NCI-H1092 (cell line): ENCODE measurements at places on chromosomes 2 and 18.

DNA sequence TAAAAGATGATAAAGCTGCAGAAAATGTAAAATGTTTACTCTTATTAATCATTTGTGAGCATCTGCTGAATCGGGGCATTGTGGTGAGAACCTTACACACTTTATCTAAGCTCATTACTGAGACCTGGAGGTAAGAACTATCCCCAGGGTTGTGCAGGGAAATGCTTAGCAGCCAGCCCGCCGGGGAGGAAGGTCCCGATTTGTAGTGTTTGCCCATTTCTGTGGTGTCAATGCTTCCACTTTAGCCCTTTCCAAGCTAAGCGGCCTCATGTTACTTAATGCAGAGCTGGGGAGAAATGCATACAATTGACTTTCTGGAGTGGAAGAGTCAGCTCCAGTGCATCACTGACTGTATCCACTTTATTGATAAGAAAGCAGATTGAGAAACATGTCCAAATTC, 20.8 kb upstream of the KCNK3 start:
- no peak for DNase-seq

DNA sequence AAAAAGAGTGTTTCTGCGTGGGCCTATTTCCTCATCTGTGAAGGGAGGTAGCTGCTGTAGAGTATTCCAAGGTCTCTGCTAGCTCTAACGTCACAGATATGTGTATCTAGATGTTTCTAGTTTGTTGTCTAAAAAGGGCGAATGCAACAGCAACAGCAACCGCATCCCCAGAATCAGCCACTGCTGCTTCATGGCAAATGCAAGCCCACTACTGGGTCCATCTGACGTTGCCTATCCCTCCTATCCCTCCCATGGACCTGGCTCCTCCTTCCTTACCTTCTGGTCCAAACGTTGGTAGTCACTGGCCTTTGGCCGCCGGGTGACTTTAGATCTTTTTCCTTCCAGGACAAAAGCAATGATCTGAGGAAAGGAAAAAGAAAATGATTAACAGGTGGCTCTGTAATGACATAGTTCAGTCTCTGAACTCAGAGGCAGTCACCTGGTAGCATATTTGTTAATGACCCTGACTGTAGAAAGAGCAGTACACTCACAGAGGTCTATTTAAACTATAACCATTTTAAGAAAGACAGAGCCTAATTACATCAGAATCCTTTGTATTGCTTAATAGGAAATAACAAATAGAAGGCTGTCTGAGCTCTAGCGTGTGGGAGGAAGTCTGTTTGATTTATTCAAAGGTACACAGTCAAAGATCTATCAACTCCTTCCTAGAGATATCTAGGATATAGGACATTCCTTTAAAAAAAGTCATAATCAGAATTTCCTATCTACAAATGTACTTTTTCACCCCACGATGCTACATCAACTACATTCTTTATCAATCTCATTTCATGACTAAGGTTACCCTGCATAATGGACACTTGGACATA, 2.9 kb downstream of the TGOLN2 start:
- no peak for DNase-seq

DNA sequence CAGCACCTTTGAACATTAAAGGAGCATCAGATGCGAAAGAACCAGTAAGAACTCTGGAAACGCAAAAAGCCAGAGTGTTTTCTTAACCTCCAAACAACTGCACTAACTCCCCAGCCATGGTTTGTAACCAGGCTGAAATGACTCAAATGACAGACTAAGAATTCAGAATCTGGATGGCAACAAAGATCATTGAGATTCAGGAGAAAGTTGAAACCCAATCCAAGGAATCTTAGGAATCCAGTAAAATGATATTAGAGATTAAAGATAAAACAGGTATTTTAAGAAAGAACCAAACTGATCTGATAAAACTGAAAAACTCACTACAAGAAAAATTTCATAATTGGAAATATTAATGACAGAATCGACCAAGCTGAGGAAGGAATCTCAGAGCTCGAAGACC, 116.7 kb downstream of the PTRHD1 start:
- DNase-seq: no peak

- no peak for DNase-seq
Measured at GRCh38 chr18:24540896-24541295, 80.5 kb downstream of the HRH4 start.

GRCh38 chr2:143476336-143477087, 347.3 kb downstream of the ARHGAP15 start:
- DNase-seq: no peak

GRCh38 chr18:48842259-48843061, 108.3 kb downstream of the SMAD7 start:
- DNase-seq: no peak

GRCh38 chr2:231668981-231669380, 39.3 kb upstream of the PTMA start:
- no peak for DNase-seq

DNA sequence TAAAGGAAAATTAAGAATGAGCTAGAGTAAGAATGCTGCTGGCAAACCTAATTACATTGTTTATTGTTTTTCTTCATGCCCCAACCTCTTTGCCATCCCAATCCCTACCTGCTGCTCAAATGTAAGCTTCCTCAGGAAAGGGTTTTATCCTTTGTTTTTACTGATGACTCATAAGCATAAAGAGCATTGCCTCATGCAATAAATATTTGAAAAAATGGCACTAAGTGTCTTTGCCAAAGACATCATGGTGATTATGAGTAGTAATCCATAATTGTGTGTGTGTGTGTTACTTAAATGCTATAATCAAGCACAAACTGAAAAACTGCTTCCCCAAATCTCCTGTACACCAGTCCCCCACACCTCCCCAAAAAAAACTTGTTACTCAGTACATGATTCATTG, 53.4 kb downstream of the DNER start:
- no peak for DNase-seq

- DNase-seq: no peak
Measured at GRCh38 chr2:207683438-207683837, 28.0 kb upstream of the CCNYL1 start.
